ENCODE measurements at places on chromosomes 7 and 10.

- no peak for DNase-seq
These were observed 38.0 kb downstream of the MARCHF5 start for GRCh38 chr10:92328993-92329392.

GRCh38 chr7:780516-780915 is 51.8 kb upstream of the SUN1 start:
- DNase-seq = no peak

DNA sequence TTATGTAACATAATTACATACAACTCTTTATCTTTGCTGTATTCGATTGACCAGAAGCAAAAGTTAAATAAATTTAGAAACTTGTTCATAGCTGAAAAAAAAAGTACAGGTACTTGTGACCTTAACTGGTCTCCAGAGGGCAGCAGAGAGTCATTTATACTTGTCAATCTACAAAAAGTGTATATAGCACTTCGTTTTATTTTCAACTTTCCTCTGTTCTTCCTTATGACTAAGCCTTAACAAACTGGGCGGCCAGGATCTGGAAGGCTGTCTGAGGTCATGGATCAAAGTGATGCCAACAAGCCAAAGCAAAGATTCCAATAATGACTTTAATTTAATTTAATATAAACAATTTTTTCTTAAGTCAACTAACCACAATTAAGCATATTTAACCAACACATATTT is 29.8 kb downstream of the C10orf67 start:
- DNase-seq = peak; percentile 74

DNA sequence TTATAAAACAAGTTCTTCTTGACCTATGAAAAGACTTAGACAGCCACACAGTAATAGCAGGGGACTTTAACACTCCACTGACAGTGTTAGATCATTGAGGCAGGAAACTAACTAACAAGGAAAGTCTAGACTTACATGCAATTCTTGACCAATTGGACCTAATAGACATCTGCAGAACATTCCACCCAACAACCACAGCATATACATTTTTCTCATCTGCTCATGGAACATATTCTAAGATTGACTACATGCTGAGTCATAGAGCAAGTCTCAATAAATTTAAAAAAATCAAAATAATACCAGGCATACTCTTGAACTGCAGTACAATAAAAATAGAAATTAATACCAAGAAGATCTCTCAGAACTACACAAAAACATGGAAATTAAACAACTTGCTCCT is 219.5 kb upstream of the HPS1 start:
- DNase-seq = no peak

DNA sequence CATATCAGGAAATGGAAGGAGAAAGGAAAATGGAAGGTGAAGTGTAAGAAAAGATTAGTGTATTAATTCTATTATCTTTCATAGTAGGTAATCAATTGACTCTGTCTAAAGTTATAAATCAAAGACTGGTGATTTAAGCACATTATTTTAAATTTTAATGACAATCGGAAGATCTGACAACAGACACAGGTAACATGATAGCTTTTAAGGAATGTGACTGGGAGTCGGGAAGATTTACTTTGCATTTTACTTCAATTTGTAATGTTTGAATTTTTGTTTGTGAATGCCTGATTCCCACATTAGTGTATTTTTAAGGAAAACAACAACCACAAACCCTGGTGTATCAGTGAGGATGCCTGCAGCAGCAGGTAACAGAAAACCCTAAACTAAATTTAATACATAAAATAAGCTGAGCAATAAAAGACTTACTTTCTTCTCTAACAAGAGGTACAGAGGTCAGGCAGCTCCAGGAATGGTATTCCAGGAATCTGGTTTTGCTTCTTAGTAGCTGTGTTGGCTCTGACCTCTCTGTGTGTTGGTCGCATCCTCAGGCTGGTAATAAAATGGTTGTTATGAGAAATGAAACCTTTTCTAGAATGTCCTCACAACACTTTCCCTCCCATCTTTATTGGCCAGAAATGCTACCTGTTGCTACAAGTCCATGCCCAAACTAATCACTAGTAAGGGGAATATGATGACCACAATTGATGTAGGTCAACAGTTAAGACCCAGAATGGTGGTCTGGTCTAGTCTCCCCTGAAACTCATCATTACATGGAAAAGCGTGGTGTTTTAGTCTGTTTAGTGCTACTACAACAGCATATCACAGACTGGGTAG is 12.2 kb downstream of the DNAJB9 start:
- no peak for DNase-seq

DNA sequence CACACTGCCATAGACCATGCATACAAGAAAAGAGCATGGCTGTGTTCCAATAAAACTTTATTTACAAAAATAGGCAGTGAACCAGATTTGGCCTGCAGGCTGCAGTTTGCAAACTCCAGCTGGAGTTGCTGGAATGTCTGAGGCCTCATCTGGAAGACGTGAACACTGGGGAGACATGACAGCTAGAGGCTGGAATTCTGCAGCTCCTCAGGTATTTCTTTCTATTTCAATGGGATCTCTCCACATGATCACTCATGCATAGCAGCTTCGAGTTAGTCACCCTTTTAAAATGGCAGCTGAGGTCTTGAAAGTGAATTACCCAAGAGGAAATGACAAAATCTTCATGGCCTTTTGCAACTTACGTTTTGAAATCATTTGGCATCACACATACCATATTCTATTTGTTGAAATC is 52.6 kb upstream of the BET1 start:
- DNase-seq = no peak

DNA sequence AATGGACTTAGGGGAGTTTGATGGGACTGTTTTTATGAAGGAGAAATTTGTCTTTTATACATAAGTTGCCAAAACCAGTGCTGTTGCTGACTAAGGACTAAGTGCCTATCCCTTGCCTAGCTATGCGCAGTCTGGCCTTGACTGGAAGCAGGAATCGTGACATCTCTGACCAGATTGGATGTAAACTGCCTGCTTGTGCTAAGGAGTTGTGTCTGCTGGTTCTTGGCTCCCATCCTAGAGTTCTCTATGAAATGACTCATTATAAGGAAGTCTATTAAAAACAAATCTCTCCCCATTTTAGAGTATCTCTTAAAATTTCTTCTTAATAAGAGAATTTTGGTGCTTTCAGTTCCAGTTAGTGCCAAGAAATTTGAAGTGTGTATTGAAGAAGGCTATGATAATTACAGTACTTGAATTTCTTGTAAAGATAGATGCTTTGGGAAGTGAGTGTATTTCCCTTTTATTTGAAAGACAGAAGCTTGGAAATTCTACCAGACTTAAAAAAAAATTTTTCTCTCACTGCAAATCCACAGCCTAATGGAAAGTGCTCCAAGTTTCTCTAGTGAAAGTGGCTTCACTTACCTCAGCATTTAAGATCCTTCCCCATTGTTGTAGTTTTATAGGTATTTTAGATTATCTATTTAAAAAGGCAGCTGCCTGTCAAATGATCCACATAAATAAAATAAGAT is 77.6 kb downstream of the BICC1 start:
- DNase-seq = peak; percentile 61

DNA sequence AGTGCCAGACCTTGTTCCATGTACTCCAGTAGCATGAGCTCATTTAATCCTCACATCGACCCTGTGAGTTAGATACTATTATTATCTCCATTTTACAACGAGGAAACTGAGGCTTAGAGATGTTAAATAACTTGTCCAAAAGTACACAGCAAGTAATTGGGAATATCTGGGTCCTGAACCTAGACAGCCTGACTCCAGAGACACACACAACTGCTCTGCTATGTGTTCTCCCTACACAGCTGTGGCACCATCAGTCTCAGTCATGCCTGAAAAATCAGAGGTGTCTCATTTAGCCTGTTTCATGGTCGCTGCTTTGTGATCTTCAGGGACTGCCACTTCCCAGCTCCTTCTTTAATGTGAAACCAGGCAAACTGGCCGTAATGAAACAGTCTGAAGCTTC is 56.5 kb downstream of the COL1A2 start:
- DNase-seq = no peak

DNA sequence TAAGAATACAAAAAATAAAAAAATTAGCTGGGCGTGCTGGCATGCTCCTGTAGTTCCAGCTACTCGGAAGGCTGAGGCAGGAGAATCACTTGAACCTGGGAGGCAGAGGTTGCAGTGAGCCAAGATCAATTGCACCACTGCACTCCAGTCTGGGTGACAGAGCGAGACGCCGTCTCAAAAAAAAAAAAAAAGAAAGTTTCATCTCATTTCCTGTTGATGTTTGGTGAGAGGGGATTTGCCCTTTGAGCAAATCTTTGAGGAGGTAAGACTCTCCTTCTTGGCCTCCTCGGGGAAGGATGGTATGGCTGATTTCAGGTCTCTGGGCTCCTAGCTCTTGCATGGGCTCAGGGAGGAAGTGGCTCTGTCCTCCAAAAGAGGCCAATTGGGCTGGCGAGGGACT is 3.6 kb upstream of the GRID2IP start:
- no peak for DNase-seq

DNA sequence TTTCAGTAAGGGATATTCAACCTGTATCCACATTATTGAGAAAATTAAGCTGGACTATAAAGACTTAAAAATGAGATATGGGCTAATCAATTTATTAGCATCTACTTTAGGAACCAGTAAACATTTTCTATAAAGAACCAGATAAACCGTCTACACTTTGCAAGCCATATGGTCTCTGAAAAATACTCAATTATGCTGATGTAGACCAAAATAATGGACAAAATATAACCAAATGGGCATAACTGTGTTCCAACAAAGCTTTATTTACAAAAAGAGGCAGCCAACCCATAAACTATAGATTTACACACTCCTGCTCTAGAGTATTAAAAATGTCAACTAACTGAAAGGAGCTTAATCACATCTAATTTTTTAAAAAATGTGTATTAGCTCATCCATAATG is 42.3 kb downstream of the TNPO3 start:
- no peak for DNase-seq

DNA sequence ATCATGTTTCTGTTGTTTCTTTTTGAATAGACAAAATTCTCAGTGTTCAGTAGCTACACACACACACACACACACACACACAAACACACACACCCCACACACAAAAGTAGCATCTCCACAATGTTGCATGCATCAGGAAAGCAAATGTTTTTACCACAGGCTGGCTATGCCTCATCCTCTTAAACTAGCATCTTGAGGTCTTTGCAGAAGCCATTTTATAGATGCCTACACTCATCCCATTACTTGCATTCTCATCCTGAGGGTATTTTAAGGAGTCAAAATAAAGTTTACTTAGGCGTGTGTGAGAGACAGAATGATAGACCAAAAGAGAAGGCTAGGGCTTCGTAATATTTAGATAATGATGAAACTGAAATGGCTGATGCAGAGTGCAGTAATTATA is 7.9 kb upstream of the INHBA start:
- no peak for DNase-seq

- DNase-seq = no peak
These were observed 37.9 kb upstream of the GATAD1 start for GRCh38 chr7:92409357-92409756.

DNA sequence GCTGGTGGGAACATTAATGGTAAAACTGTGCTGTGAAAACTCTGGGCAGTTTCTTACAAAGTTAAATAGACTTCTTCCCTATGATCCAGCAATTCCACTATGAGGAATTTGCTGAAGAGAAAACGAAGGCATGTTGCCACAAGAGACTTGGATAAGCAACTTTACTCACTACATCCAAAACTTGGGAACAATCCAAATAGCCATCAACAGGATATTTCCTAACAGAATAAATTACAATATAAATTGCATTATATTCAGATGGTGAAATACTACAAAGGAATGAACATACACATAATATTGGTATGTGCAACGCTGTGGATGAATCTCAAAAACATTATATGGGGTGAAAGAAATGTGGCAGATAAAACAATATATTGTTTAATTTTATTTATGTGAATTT is 21.4 kb upstream of the MKI67 start:
- no peak for DNase-seq

DNA sequence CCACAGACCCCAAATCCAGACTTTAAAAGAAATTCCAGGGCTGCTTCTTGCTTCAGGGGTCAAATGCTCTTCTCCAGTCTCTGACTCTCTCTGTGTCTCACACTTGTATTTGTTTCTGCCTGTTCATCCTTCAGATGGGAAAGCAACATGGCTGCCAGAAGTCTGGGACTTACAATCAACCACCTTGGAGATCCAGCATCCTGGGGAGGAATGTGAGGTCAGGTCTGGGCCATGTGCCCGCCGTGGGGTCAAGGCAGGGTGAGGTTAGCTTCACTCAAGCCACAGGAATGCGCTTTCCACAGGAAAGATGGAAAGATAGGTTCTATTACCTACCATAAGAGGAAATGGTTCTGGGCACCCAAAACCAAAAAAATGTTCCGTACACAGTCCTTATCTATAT is 34.3 kb upstream of the NPVF start:
- no peak for DNase-seq

DNA sequence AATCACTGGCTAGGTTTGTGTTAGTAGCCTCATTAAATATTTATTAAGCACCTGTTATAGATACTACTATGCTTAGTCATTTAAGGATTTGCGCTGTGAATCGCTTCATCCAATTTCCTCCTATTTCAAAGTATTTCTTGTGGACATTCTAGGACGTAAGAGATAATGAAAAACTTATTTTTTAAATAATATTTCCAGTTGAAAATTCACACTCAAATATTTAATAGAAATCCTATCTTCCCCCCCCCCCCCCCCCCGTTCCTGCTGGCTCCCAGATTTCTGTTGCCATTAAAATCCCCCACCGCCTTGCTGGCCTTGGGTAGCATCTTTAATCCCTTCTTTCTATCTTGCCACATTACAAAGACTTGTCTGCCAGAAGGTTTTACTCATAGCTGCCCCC is 6.0 kb downstream of the INSYN2A start:
- DNase-seq = no peak

DNA sequence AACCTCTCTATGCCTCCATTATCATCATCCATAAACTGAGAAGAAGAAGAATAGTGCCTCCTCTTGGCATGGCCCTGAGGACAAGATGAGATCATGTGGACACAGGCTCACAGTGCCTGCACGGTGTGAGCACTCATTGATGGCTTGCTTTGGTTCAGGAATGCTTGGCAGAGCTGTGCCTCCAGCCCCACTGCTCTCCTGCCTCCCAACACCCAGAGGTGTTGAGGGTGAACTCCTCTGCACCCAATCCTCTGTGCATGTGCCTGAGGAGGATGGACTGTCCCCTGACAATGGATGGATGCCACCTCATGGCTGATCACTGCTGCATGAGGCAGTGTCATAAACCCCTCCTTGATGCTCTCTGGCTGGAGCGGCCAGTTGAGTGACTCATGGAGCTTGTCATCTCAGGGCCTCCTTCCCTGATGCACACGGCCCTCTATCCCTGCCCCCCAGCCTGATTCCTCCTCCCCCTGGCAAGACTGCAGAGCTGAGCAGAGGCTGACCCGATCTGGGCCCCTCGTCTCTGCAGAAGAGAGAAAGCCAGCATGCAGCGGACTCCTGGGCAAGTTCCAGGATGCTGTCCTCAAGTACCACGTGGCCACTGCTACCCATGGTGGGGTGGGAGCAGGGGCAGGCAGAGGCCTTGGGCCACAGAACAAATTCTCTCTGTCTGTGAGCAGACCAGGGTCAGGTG is 136.3 kb downstream of the KCNMA1 start:
- peak; percentile 76 for DNase-seq

- DNase-seq = no peak
These were observed 268.7 kb downstream of the SEMA3A start for GRCh38 chr7:83925860-83926259.

- DNase-seq = no peak
These were observed 240.8 kb upstream of the SLC26A5 start for GRCh38 chr7:103686763-103687162.

Data from amniotic stem cell (primary cell).